ENCODE measurements at places on chromosomes 3 and 15. TPM values are rescaled to one million over a fixed set of nuclear protein-coding genes. Genes with fewer than 3 reads are reported as not detected.

DNA sequence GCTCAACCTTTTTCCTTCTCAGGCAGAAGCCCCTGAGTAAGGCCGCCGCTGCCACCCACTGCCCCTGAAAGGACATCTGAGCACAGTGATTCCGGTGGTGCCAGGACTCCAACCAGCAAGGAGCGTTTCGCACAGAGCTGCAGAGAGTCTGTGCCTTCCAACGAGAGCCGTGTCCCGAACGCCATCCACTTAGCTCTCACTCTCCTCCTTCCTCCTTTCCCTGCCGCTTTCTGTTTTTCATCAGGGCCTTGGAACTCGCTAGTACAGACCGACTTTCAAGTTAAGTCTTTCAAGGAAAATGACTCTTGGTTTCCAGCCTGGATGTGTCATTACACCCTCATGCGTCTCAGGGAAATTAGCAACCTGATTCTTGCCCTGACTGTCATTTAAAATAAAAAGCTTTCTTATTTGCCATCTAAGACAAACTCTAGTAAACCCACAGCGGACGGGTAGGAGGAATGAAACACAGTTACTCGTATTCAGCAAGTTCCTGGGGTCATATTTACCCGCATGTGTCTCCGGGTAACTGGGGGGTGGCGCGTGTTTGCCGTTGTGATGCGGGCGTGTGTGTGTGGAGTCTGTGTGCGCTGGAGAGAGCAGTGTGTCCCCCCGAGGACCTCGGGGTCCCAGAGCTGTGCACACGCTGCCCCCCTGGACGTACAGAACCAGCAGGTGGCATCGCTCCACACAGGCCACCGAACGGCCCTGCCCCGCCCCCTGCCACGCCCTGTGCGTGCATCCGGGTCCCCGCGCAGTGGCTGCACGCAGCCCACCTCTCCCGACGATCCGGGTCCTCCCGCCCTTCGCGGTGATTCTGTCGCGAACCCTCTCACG, 30.4 kb upstream of the ALDH1A3 start:
- peaks cover 10% of the 10 kb centered on the region for H3K4me1 ChIP-seq
- H3K27ac ChIP-seq = peak overlapping the region; percentile 78
- H3K4me3 ChIP-seq = peak overlapping the region; percentile 74
- H3K27me3 ChIP-seq = peaks cover 6% of the 10 kb centered on the region
- peak; percentile 83 for DNase-seq
- no peaks in the 10 kb centered on the region for H3K36me3 ChIP-seq

- H3K36me3 ChIP-seq = no peaks in the 10 kb centered on the region
- no peak overlapping the region for H3K4me3 ChIP-seq
- DNase-seq = no peak
- no peak overlapping the region for H3K27ac ChIP-seq
Observed at GRCh38 chr3:80535286-80535685, 767.5 kb upstream of the ROBO1 start.

Gene C2CD4B
- 4.8 TPM for total RNA-seq

Gene GOLGA6A
- 0.13 TPM for total RNA-seq

DNA sequence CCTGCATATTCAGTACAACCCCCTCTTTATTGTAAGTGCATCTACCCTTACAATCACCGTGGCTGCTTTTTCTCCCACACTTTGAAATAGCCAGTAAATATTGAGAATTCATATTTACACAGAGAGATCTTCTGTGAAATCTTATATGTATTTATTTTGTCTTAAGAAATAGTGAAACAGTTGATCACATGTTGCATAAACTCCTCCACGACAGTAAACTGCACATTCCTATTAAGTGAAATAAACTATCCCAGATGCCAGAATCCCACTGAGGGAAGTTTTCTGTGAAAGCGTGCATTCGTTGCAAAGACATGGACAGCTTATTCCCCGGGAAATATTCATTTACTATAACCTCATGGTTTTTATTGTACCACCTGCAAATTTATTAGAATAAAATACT, 796.0 kb downstream of the ROBO2 start:
- peak; percentile 87 for DNase-seq
- peak overlapping the region; percentile 57 for H3K27ac ChIP-seq

Gene PAK6
- total RNA-seq = 0.44 TPM

DNA sequence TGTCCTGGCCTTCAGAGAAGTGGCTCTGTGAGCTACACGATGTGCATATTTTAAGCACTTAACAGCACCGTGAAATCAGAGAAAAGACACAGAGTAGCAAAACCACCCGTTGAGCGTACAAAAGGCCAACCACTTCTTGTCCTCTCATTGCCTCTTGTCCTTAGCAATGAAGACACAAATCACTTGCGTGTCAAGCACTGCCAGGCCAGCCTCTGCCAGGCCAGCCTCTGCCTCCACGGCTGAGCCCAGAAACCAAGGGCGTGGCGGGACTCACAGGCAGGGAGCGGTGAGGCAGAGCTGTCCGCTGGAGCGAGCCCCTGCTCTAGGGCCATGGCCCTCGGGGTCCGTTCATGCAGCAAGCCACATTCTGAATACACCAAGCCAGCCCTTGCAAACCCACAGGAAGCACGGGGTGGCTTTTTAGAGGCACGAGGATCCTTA, 4.0 kb downstream of the MUC4 start:
- H3K27ac ChIP-seq = no peak overlapping the region
- H3K27me3 ChIP-seq = peaks cover 19% of the 10 kb centered on the region
- no peaks in the 10 kb centered on the region for H3K36me3 ChIP-seq

GRCh38 chr15:88299497-88299896, 43.0 kb upstream of the NTRK3 start:
- no peak overlapping the region for H3K4me3 ChIP-seq
- H3K36me3 ChIP-seq = no peaks in the 10 kb centered on the region
- peaks cover 5% of the 10 kb centered on the region for H3K27me3 ChIP-seq

Gene CRYBG3
- 37.2 TPM for total RNA-seq

GRCh38 chr15:51708013-51708412, 26.7 kb downstream of the SCG3 start:
- H3K4me1 ChIP-seq = peaks cover 5% of the 10 kb centered on the region
- H3K27ac ChIP-seq = peak overlapping the region; percentile 84
- no peaks in the 10 kb centered on the region for H3K27me3 ChIP-seq
- H3K36me3 ChIP-seq = no peaks in the 10 kb centered on the region
- H3K4me3 ChIP-seq = no peak overlapping the region
- peak; percentile 98 for DNase-seq

GRCh38 chr3:39491014-39491413, 23.5 kb downstream of the MOBP start:
- no peak for DNase-seq
- no peaks in the 10 kb centered on the region for H3K27me3 ChIP-seq
- no peaks in the 10 kb centered on the region for H3K36me3 ChIP-seq
- no peaks in the 10 kb centered on the region for H3K4me1 ChIP-seq
- no peak overlapping the region for H3K27ac ChIP-seq

Gene TGFBR2
- 47.7 TPM for total RNA-seq

Measured in muscle of leg (tissue), 16 donors.